SK-N-SH treated with all-trans-retinoic acid at 6 μM for 48 hours (cell line): ENCODE measurements at places on chromosomes 5 and 9.

GRCh38 chr5:28404363-28405071 is 1366.1 kb upstream of the CDH9 start:
- ATAC-seq, result no peak

GRCh38 chr5:67983251-67984110 is 232.1 kb upstream of the PIK3R1 start:
- ATAC-seq, result peak; percentile 94

- peak; percentile 65 for ATAC-seq
These were observed 348.9 kb upstream of the RFX3 start for GRCh38 chr9:3874449-3875360.

DNA sequence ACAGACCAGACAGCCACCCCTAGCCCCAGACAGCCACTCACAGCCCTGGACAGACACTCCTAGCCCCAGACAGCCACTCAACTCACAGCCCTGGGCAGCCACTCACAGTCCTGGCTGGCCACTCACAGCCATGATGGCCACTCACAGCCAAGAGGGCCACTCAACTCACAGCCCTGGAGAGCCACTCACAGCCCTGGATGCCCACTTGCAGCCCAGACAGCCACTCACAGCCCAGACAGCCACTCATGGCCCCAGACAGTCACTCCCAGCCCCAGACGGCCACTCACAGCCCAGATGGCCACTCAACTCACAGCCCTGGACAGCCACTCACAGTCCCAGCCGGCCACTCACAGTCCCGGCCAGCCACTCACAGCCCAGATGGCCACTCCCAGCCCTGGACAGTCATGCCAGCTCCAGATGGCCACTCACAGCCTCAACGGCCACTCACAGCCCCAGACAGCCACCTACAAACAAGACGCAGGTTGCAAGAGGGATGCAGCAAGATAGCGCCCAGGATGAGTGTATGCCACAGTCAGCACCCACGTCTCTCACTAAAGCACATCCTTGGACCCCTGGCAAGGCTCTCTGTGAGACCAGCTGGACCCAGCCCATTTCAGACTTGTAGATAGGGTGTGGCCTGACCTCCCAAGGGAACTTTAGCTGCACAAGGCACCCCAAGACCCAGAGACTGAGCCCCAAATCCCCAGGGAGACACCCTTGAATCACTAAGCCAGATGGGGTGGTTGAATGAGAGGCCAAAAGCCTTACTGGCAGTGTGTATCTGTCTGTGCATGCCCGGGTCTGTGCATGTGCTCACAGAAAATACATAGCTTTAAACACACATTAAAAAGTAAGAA is 22.4 kb downstream of the ZDHHC11B start:
- ATAC-seq, result peak; percentile 19; the same call in 1 of the 3 replicates
